ENCODE measurements at places on chromosomes 2 and 18. TPM values are rescaled to one million over a fixed set of nuclear protein-coding genes. Genes with fewer than 3 reads are reported as not detected.

- DNase-seq = no peak
- H3K27ac ChIP-seq = no peak overlapping the region
- no peaks in the 10 kb centered on the region for H3K36me3 ChIP-seq
- peaks cover 66% of the 10 kb centered on the region for H3K27me3 ChIP-seq
These were observed 2.3 kb upstream of the KCNG2 start for GRCh38 chr18:79795446-79795845.

DNA sequence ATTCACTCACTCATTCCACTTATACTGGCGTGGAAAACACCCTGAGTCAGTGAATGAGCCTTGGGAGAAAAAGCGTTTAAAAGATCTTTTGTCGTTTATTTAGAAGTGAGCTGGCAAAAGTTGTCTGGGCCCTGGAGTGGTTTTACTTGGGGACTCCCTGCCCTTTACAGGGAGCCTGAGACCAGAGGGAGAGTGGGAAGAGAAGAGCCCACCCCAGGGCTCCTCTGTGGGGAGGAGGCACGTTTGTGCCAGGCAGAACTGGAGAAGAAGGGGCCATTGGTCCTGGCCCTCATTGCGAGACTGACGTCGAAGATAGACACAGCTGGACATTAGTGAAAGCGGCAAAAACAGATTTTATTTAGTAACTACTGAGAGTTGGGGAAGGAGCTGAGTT, 25.7 kb downstream of the DCDC2C start:
- peaks cover 1% of the 10 kb centered on the region for H3K27me3 ChIP-seq
- H3K4me1 ChIP-seq = no peaks in the 10 kb centered on the region
- DNase-seq = no peak
- no peaks in the 10 kb centered on the region for H3K36me3 ChIP-seq

GRCh38 chr2:105746177-105747080, 1.7 kb downstream of the NCK2 start:
- DNase-seq = peak; percentile 97
- H3K4me1 ChIP-seq = peaks cover 58% of the 10 kb centered on the region
- no peaks in the 10 kb centered on the region for H3K27me3 ChIP-seq
- peak overlapping the region; percentile 94 for H3K4me3 ChIP-seq

DNA sequence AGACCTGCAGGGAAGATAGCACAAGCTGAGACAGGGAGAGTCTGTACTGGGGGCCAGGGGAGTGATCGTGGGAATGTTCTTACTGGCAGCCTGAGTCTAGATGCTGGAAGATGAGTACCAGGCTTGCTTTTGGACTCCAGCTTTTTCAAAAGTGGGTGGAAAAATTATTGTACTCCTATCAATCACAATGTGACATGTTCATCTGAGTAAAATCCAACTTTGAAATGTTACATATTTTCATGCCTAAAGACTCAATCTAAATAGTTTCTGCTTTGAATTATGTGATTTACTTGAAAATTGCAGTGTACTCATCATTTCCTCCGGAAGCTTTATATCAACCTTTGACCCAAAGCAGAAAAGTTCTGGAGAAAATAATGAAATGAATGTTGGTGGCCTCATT, 49.7 kb upstream of the ST3GAL5 start:
- no peak for DNase-seq
- H3K4me3 ChIP-seq = no peak overlapping the region

CTLA4 gene
- total RNA-seq = 28.7 TPM

DNA sequence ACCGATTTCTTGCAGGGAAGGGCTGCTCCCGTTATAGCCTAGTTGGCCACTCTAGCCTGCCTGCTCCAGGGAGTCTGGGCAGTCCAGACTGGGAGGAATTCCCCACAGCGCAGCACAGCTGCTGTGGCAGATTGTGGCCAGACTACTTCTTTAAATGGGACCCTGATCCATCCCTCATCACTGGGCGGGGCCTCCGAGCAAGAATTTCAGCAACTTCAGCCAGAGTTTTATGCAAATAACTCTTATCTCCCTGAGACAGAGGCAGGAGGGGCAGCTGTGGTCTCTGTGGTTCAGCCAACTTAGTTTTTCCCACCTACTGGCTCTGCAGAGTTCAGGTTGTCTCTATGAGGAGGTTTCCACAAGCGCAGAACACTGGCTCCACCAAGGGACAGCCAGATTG, 1583.2 kb downstream of the SUCLG1 start:
- H3K4me3 ChIP-seq = no peak overlapping the region
- no peak overlapping the region for H3K27ac ChIP-seq
- no peak for DNase-seq
- H3K4me1 ChIP-seq = no peaks in the 10 kb centered on the region

DNA sequence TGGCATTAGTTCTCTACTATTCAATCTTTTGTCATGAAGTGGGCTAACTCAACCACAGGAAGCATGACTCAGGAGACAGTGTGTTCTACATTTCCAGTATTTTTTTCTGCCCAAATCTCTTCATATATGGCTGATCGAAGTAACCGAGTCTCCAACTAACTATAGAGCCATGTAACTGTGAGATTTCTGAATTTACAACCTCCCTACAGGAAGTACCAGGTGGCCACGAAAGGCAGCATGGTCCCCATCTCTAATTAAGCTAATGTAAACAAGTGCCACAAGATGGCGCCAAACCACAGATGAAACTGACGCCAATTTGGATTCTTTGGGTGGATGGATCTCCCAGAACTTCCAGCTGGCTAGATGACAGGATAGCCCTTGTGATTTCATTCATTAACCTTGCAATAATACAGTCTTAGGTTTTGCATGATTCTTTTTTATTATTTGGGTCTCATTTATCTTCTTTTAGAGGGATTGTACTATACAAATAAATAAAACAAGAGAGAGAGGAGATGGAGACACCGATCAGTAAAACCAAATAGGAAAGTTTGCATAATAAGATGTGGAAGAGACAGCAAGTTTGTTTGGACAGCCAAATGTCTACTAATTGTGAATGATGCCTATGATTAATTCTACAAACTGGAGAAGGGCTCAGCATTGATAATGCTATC, 18.3 kb upstream of the ARHGAP15 start:
- peaks cover 31% of the 10 kb centered on the region for H3K4me1 ChIP-seq
- DNase-seq = peak; percentile 79
- H3K27ac ChIP-seq = peak overlapping the region; percentile 90
- no peaks in the 10 kb centered on the region for H3K27me3 ChIP-seq
- H3K4me3 ChIP-seq = peak overlapping the region; percentile 64

DNA sequence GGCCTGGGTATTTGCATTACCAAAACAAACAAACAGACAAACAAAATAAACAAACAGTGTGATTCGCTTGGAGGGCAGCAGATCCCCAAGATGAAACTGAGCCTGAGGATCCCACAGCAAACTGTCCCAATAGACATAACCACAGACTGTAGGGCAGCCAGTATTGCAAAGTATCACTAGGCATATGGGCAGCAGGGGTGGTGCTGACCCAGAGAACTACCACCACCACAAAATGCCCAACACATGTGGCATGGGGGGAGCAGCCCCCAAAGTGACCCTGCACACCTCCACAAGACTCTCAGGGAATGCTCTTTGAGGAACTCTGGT, 330.1 kb downstream of the CYRIA start:
- no peak for DNase-seq
- H3K27ac ChIP-seq = no peak overlapping the region
- no peaks in the 10 kb centered on the region for H3K27me3 ChIP-seq
- no peaks in the 10 kb centered on the region for H3K36me3 ChIP-seq

DAPL1 gene
- total RNA-seq = not detected

DNA sequence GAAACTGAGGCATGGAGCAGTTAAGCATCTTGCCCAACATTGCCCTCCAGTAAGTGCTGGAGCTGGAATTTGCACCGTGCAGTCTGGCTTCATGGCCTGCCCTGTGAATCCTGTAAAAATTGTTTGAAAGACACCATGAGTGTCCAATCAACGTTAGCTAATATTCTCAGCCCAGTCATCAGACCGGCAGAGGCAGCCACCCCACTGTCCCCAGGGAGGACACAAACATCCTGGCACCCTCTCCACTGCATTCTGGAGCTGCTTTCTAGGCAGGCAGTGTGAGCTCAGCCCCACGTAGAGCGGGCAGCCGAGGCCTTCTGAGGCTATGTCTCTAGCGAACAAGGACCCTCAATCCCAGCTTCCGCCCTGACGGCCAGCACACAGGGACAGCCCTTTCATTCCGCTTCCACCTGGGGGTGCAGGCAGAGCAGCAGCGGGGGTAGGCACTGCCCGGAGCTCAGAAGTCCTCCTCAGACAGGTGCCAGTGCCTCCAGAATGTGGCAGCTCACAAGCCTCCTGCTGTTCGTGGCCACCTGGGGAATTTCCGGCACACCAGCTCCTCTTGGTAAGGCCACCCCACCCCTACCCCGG, 1.3 kb downstream of the PROC start:
- H3K27me3 ChIP-seq = peaks cover 30% of the 10 kb centered on the region
- no peaks in the 10 kb centered on the region for H3K36me3 ChIP-seq
- no peak overlapping the region for H3K27ac ChIP-seq

SERPINB10 gene
- total RNA-seq = not detected

ASXL2 gene
- total RNA-seq = 42.5 TPM

CFAP53 gene
- 0.76 TPM for total RNA-seq

- H3K4me1 ChIP-seq = no peaks in the 10 kb centered on the region
- H3K27me3 ChIP-seq = no peaks in the 10 kb centered on the region
- no peak overlapping the region for H3K4me3 ChIP-seq
- H3K36me3 ChIP-seq = no peaks in the 10 kb centered on the region
- no peak for DNase-seq
- no peak overlapping the region for H3K27ac ChIP-seq
These were observed 655.0 kb downstream of the STK39 start for GRCh38 chr2:167592441-167592840.

DNA sequence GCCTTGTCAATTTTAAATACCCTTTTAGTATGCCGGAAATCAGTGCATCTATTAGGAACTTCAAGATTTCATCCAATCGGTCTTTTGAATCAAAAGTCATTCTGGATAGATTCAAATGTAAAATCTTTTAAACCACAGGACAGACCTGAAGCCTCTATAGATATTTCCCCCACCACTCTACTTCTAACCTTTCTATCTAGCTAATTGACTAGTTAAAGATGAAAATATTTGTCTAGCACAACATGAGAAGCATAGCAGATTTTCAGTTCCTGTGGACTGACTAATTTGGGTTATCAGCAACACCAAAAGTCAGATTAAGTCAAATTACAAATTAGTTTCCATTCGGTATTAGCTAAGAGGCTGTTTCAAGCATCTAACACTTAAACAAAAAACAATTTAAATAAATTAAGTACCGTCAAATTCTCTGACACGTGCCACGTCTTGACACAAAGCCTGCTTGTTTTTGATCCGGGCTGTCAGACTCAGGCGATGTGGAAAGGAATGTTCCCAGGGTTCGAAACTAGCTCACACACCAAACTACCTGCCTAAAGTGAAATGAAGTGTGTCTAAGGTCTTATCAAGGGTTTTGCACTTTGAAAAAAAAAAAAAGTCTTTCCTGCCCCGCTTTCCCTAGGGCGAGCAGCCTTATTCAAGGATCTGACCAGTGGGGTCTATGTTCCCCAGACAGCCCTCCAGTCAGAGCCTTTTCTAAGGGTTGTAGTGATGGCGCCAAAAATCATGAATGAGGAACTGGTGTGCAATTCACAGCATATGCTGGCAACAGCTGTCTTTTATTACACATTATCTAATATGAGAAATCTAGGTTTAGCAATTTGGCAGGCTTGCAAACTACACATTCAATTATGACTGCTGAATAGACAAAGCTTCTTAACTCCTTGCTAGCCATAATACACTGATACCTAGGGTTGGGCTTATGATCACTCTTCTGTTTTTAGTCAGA, 4.7 kb downstream of the CYTIP start:
- peak overlapping the region; percentile 90 for H3K4me3 ChIP-seq
- no peaks in the 10 kb centered on the region for H3K27me3 ChIP-seq
- H3K4me1 ChIP-seq = peaks cover 2% of the 10 kb centered on the region
- DNase-seq = peak; percentile 44
- peak overlapping the region; percentile 94 for H3K27ac ChIP-seq

DNA sequence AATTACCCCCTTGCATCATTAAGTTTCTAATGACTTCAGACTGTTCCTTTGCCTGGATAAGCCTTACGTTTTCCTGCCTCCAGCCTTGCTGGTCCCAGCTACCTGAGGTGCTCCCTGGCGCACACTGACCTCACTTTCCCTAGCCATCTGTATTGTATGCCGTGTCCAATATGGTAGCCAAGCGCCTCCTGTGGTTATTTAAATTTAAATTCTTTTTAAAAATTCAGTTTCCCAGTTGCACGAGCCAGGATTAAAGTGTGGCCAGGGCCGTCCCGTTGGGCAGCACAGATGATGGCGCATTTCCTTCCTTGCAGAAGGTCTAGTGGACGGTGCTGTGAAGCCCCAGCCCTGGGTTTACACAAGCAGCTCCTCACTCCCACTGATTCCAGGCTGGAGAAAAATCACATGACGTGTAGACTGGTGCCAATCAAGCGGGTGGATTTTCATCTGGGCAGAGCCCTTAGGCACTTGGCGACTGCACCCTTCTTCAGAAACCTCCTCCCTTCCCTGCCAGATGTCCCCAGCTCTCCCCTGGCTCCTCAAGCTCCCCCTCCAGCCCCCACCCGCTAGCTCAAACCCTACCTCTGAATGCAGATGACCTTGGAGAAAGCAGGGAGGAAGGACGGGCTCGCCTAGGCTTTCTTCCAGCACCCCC, 33.9 kb downstream of the ACKR3 start:
- H3K27me3 ChIP-seq = peaks cover 31% of the 10 kb centered on the region
- DNase-seq = no peak
- H3K27ac ChIP-seq = no peak overlapping the region
- H3K4me1 ChIP-seq = peaks cover 2% of the 10 kb centered on the region

CRYGC gene
- total RNA-seq = not detected

Data from activated CD8-positive, alpha-beta T cell treated with anti-CD3 and anti-CD28 coated beads for 36 hours (primary cell).